Hematopoietic multipotent progenitor cell treated with erythropoietin and hydrocortisone succinate and interleukin-3 and kit ligand, for 17 days (in vitro differentiated cells): ENCODE measurements at places on chromosomes 6 and 20.

DNA sequence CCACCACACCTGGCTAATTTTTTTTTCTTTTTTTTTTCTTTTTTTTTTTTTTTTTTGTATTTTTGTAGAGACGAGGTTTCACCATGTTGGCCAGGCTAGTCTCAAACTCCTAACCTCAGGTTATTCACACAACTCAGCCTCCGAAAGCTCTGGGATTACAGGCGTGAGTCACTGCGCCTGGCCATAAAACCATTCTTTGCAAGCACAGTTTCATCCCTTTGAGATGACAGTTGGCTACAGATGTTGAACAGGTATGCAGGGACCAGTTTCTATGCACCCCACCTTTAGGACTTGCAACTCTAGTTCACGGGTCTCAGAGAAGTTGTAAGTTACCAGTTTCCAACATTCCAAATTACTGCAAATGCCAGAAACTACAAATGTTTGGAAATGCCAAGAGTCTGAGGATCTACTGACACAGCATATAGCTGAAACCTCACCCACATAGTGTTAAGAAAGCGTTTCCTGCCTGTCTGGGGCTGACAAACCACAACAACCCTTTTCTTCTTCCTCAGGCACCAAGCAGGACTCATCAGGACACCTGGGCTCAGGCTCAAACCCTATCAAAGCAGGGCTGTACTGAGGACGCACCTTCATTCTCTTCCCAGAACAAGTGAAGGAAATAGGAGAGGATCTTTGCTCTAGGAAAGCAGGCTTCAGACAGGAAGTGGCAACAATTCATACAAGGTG, 22.9 kb downstream of the ARHGAP18 start:
- no peak for DNase-seq

GRCh38 chr6:100468016-100468622, 3.4 kb upstream of the SIM1 start:
- DNase-seq, result no peak

DNA sequence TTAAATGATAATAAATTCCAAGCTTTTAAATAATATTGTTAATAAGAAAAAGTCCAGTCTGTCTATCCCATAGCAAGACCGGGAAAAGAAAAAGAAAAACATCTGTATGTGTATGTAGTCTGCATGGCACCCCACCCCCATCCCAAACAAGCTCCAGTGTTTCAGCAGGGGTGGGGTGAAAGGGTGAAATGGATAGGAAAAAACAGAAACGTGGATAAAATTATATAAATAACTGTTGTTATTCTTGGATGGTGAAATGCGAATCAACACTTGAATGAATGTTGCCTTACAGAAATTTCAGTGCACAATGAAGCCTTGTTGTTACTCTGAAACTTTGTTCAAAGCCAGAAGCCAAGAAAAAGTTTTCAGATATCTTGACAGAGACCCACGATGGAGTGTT, 31.4 kb downstream of the HAO1 start:
- no peak for DNase-seq

GRCh38 chr20:44083220-44083933, 103.6 kb downstream of the JPH2 start:
- DNase-seq, result no peak

DNA sequence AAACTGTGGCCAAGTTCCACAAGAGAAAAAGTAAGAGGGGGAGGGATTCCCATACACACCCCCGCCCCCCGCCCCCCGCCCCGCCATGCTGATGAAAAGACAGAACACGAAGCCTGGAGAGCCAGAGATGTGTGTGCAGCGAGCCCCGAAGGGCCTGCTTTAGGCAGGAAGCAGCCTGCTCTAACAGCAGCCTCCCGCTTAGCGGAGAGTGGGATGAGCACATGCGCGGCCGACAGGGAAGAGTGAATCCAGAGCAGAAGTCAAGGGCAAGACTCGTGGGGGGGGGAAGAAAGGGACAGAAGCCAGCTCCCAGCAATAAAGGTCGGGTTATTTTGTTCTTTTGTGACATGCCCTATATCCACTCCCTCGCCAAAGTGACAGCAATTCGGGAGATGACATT, 67.2 kb upstream of the PTGIS start:
- DNase-seq, result no peak

DNA sequence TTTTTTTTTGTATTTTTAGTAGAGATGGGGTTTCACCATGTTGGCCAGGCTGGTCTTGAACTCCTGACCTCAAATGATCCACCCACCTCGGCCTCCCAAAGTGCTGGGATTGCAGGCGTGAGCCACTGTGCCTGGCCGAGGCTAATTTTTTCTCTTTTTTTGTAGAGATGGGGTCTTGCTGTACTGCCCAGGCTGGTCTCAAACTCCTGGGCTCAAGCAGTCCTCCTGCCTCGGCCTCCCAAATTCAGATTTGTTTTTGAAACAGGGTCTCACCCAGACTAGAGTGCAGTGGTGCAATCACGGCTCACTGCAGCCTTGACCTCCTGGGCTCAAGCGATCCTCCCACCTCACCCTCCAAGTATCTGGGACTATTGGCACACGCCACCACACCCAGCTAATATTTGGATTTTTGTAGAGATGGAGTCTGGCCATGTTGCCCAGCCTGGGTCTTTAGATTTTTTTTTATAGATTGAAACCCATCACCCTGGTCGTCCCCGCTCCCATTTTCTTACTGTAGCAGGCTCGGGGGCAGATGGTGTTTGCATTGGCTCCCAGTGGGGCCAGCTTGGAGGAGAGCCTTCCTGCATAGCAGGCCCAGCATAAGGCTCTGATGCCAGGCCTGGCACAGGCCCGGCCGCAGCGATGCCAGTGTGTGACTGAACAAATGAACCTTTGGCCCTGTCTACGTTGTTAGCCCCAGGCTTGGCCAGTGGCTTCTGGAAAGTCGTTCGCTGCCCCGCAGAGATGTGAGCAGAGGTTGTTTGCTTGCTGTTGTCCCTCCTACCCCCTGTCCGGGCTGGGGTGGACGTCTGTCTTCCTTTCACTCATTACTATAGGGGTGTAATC, 4.3 kb upstream of the MTG2 start:
- DNase-seq, result no peak

DNA sequence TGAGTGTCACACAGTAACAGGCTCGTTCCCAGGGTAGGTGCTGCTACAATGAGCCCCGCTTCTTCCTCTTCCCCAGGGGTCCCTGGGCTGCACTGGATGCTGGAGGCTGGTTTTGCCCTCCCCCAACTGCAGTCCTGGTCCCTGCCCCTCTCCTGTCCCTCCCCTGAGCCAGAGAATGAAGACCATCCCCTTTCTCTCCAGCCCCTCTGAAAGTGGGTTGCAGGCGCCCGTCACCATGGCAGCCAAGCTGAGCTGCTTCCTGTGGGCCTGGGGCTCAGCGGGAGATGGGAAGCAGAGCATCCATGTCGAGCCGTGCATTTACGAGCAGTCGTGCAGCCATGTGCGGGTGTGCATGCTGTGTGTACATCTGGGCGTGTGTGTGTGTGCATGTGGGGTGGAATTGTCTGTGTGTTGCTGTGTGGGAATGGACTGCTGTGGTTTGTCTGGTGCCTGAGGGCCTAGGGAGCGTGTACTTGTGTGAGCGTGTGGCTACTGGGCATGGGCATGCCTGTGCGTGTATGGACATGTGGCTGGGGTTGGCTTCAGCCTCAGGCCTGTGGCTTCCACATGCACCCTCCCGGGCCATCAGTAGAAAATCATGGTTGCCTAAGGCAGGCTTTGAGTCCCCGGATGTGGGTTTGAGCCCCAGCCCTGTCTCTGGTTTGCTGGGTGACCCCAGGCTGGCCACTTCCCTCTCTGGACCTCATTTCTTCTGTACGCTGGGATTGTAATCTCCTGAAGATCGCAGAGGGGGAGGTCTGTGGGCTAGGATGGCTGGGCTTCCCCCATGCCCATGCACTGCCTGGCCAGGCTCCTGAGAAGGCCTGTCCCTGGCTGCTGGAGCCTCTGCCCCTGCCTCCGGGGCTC, 48.8 kb downstream of the SRC start:
- DNase-seq, result no peak

DNA sequence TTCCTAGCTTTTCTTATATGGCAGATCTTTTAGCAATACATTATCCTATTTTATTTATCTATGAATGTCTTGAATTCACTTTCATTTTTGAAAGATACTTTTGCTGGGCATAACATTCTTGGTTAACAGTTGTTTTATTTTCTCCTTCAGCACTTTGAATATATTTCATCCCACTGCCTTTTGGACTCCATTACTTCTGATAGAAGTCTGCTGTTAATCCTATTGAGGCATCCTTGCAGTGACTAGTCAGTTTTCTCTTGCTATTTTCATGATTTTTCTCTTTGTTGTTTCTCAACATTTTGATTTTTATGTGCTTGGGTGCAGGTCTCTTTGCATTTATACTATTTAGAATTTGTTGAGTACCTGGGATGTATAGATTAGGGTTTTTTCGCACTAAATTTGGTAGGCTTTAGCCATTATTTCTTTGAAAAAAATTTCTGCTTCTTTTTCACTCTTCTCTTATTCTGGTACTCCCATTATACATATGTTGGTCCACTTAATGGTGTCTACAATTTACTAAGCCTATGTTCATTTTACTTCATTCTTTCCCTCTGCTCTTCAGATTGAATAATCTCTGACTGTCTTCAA, 53.2 kb downstream of the PHACTR3 start:
- no peak for DNase-seq

DNA sequence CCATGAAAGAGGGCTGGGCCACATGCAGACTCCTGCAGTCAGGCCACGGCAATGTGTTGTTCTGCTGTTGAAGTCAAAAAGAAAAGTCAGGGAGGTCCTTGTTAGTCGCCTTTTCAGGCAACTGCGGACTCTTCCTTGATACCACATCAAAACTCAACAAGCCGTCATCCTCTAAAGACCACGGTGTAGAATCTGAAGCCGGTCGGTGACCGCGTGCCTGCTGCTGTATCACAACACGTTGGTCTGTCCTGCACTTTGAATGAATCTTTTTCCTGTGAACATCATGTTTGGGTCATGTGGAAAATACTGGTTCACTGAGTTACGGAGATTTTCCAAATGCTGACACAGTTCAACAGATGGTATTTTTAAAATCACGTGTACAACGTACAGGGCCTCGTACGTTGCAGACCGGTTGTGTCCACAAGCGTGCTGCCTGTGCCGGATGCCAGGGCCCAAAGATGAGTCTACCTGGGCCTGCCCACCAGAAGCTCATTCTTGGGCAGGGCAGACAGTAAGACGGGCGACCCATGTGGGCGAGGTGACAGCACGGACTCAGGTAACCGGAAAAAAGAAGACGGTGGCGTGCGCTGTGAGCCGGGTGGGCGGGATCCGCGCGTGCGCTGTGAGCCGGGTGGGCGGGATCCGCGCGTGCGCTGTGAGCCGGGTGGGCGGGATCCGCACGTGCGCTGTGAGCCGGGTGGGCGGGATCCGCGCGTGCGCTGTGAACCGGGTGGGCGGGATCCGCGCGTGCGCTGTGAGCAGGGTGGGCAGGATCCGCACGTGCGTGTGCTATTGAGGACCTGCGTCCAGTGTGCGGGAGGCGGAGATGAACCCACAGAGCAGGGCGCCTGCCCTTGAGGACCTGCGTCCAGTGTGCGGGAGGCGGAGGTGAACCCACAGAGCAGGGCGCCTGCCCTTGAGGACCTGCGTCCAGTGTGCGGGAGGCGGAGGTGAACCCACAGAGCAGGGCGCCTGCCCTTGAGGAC, 114.5 kb downstream of the FAM120B start:
- DNase-seq, result no peak

GRCh38 chr6:109094416-109095035, at the start of gene SESN1:
SESN1 (minus strand) TSS chr6:109094846; CDS start chr6:109094073, 773 bp downstream.
- DNase-seq, result peak; percentile 89

DNA sequence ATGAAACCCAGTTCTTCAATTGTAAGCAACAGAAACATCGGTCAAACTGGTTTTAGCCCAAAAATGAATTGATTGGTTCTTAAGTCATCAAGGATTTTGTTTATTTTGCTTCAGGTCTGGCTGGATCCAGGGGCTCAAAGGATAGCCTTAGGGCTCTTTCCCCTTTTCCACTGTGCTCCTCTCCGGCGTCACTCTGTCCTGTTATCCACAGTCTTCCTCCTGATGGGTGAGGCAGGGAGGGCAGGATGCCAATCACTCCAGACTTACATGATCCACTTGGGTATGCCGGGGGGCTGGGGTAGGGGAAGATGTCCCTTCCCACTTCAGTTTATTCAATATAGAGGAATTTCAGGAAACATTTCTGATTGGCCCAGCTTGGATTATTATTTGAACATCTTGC, 40.0 kb downstream of the PLAGL2 start:
- DNase-seq, result no peak

- DNase-seq, result no peak
Measured at GRCh38 chr6:72245565-72245964, 359.2 kb downstream of the RIMS1 start.

DNA sequence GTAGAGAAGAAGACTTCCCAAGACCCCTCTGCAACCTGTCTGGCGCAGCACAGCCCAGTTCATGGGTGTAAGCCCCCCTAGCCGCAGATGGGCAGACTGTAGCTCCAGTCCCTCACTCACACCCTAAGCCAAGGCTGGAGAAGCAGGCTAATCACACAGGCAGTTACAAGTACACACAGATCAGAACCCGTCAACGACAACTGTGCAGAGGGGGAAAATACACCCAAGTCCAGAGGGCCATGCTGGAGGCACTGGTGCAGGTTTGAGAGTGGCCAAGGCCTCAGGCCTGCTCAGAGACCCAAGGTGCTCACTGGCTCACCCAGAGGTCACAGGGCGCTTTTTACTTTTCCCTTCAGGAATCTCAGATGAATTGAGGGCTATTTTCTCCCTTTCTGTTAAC, 106.1 kb downstream of the NOL4L start:
- DNase-seq, result no peak

DNA sequence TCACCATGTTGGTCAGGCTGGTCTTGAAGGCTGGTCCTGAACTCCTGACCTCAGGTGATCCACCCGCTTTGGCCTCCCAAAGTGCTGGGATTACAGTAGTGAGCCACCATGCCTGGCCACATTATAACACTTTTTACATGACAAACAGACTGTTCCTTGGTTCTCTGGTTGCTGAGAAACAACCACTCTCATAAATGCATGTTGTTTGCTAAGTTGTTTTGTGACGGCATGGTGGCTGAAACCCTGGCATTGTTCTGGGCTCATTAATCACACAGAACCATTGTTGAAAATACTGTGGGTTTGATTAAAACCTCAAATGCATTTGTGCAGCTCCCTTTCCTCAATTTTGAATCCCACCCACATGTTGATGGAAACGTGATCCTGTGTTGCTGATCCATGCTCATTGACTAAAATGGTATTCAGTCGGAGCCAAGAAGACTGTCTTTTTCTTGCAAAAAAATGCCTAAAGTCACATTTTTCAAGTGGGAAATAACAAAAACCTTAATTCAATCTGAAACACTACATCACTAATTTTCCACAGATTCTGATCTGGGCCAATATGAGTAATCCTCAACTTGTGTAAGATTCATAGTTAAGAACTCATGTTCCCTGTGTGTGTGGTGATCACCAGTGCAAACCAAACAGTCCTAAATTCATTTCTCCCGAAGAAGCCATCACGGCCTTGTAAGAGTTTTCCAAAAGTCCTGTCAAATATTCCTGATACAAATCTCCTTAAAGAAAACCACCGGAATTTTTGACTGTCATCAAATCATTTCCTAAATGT, 132.8 kb downstream of the FNDC1 start:
- no peak for DNase-seq

- no peak for DNase-seq
Measured at GRCh38 chr20:57716202-57716601, 6.4 kb upstream of the PMEPA1 start.

GRCh38 chr6:89662659-89663223, 24.2 kb upstream of the LYRM2 start:
- no peak for DNase-seq
